Stimulated activated CD8-positive, alpha-beta memory T cell treated with anti-CD3 and anti-CD28 coated beads, Interleukin-7, amount 100 ng/mL, for 1 hour (primary cell): ENCODE measurements at places on chromosomes 4 and X.

DNA sequence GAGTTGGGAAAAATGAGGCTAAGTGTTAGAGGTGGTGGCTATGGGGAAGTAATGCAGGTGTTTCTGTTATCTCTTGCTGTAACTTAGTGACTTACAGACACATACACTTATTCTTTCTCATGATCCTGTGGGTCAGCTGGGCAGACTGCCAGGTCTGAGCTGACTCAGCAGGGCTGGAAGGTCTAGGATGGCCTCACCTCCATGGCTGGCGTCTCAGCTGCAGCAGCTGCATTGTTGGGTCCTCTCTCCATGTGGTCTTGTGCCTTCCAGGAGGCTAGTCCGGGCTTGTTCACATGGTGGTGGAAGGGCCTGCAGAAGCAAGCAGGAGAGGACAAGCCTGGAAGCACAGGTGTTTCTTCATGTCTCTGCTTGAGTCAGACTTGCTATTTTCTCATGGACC lies 172.7 kb downstream of the NHS start:
- DNase-seq, result no peak

- DNase-seq, result no peak
Observed at GRCh38 chr4:175813821-175814220, 1.8 kb upstream of the GPM6A start.

- DNase-seq, result no peak
Observed at GRCh38 chrX:20796450-20796849, 529.7 kb upstream of the RPS6KA3 start.

- no peak for DNase-seq
Observed at GRCh38 chrX:148417934-148418333, 82.5 kb upstream of the AFF2 start.

DNA sequence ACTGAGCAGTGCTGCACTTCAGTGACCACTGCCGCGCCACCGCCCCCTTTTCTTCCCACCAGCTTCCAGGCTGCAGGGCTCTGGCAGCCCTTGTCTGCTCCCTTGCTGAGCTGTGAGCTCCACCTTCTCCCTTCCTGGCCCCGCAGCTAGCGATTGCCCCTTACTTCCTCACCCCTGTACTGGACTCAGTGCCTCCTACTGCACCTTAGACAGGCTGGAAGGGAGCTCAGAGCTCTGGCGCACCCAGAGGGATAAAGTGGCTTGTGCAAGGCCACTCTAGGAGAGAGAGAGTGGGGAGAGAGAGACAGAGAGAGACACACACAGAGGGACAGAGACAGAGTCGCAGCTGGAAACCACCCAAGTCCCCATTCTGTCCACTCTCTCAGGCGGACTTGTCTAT lies 6.0 kb downstream of the RASL11B start:
- DNase-seq, result no peak

GRCh38 chr4:157185363-157185762 lies 35.2 kb upstream of the GRIA2 start:
- DNase-seq, result no peak

DNA sequence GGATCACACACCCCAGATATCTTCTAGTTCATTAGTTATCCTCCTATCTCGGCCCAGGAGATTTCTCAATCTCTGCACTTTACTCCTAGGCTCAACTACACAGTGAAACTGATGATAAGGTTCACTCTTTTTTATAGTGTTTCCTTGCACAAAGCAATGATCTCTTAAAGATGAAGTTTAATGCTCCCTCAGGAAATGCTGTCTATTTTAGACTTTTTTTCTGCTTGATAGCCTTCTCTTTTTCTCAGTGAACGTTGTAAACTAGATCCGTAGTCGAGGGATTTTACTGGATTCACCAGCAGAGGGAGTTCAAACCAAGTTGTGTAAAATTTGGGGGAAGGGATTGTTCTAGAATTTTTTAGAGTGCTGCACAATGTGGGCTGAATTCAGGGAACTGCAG lies 269.6 kb downstream of the GBA3 start:
- DNase-seq, result no peak

DNA sequence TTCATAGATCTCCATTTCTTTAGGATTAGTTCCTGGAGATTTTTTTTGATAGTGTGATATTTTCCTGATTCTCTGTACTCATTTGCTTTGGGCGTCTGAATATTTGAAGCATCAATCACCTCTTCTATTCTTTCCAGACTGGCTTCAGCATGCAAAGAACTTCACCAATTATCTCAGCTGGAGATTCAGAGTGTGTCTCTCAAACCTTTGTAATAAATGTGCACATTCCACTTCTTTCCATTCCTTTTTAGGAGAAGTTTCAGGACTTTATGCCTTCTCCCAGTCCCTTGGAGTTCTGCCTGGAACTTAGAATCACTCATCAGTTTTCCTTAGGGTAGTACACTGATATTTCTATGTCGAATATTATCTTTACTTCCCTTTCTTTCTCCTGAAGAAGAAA lies 334.8 kb downstream of the TEX13C start:
- DNase-seq, result no peak

GRCh38 chr4:120718979-120719566 lies 203.5 kb downstream of the PRDM5 start:
- no peak for DNase-seq

DNA sequence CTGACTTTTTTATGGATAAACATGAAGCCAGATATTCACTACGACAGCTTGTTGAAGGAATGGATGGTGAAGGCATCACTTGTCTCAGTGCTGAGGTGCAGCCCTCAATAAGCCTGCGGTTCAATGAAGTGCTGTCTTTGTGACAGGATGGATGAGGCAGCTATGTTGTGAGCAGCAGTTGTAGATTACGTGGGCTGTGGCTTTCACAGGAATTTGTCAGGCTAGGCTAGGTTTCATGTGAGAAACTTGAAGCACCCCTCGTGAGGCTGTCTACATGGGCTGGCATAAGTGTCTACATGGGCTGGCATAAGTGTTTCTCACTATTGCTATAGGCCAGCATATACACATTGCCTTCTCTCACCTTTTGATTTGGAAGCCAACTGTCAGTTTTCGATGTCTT lies 1050.0 kb downstream of the ADGRL3 start:
- no peak for DNase-seq

- no peak for DNase-seq
Observed at GRCh38 chrX:66638591-66639500, at the start of gene EDA2R. Gene EDA2R (minus strand): TSS chrX:66639078. CDS start chrX:66616020, 23,058 bp downstream.

- no peak for DNase-seq
Observed at GRCh38 chr4:144449611-144450010, 196.3 kb upstream of the HHIP start.

- no peak for DNase-seq
Observed at GRCh38 chr4:26432419-26432818, 57.9 kb downstream of the CCKAR start.

DNA sequence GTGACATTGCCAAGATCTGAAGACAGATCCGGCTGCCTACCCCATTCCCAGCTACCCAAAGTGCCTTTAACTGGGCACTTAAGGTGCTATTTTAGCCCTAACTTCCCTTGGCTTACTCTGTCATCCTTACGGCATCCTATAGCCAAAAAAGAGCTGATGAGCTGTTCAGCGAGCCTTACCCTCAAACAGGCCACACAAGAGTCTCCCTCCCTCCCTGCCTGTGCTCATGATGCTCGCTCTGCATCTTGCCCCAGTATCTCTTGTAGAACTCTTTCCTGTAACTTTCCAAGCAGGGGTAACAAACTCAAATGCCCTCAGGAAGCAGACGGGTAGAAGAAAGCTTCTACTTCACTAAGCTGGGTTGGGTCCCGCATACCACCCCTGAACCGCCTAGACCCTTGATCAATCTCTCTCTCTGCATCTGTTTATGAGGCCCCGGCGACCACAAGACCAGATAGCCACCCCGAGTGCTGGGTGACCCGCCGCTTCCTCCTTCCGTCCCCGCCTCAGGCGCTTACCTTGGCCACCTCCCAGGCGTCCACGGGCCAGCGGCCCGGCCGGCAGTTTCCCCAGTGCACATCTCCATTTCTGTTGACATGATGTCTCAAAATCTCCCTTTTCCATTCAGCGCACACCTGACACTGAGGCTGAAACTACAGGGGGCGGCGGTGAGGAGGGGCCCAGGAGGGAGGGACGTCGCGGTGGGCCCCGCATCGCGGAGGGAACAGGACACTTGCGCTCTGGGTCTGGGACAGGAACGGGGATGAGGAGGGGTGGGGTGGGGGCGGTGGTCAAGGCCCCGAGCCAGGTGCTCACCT lies 663 bp downstream of the CXorf38 start:
- DNase-seq, result no peak

DNA sequence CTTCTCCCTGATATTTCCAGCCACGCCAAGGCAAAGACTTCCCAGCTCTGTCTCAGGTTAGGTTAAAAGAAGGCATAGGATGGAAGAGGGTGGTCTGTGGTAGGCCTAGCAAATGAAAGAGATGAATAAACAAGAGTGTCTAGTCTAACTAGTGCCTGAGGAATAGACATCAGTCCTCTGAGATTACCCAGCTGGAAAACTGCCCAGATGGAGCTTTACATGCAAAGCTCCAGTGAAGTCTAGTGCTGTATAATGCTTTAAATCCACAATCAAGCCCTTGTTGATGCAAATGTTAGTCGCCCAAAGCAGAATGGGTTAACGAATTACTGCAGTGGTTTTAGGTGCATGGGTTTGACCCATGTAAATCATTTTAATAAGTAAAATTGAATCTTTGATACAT lies 24.8 kb upstream of the GUCY1B1 start:
- DNase-seq, result no peak

- DNase-seq, result no peak
Observed at GRCh38 chr4:2886161-2886560, 42.5 kb downstream of the ADD1 start.

GRCh38 chr4:151857368-151857767 lies 96.6 kb upstream of the GATB start:
- DNase-seq, result no peak

DNA sequence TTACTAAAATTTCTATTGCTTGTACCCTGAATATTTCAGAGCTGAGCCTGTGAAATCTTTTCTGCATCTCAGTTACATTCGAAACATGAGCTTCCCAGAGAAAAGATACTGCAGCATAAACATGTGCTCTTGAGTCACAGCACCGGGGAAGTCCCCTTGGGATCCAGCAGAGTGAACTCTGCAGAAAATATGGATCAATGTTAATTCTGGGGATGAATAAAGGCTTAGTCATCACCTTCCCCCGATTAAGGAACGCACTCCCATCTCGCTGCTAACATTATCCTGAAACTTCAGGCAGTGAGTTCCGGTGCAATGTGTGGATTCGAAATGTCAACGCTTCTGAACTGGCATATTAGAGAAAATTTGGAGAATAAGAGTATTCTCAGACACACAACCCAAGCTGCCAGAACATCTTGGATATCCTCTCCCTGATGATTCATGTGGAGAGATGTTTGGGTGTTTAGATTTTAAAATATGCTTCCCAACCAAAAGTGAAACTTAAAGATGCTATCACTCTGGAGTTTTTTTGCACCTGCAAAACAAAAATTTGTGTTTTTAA lies 90.8 kb downstream of the IRF2 start:
- no peak for DNase-seq

- no peak for DNase-seq
Observed at GRCh38 chr4:6199422-6199921, 877 bp downstream of the JAKMIP1 start.
